ENCODE measurements at places on chromosomes 13 and 19.
A peak's percentile ranks its signal among the peaks of the same experiment; 100 is the strongest.

DNA sequence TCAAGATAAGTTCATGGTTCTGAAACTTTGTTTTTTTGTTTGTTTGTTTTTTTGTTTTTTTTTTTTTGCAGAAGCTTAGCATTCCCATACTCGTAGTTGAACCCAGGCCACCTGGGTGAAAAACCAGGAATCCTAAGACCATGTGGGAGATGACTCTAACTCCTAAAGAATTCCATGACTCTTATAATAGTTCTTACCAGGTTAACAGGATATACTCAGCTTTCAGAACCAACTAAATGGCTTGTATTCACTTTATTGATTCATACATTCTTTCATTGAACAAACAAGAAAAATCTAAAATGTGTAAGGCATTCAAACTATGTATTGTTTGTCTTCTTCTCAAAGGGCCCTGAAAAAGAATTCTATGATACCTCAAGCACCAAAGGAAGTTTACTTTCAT, 40.5 kb upstream of the KLF5 start:
- no peak for DNase-seq

- DNase-seq, result peak; percentile 92
Observed at GRCh38 chr19:38851622-38852230, 1.9 kb upstream of the HNRNPL start.

DNA sequence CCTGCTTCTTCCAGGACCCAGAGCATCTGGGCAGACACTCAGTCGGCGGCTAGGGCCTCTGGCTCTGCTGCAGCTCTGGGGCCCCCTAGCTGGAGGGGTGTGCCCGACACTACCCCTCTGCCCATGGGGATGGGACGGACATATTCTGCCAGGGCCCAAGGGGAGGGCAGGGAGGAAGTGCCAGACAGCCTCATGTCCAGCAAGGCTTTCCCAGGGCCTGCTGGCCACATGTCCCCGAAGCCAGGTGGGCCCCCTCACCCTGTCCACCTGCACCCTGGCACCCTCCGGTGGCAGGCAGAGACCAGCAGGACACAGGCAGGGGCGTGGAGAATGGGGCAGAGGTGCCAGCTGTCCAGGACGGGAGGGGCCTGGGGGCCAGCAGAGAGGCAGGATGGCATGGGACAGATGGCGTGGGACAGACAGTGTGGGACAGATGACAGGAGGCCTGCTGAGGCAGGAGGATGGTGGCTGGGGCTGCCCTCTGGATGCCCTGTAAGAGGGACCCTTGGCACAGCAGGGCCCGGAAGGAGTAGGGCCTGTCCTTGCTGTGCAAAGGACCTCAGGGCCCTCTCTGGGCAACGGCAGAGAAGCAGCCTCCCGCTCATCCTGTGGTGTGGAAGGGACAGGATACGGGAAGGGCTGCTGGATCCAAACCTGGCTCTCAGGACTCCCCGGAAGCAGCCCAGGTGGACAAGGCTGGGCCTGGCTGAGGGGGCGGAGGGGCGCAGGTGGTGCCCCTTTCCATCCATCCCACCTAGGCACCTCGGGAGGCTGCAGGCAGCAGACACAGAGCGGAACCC, 29.1 kb downstream of the CEBPG start:
- no peak for DNase-seq

DNA sequence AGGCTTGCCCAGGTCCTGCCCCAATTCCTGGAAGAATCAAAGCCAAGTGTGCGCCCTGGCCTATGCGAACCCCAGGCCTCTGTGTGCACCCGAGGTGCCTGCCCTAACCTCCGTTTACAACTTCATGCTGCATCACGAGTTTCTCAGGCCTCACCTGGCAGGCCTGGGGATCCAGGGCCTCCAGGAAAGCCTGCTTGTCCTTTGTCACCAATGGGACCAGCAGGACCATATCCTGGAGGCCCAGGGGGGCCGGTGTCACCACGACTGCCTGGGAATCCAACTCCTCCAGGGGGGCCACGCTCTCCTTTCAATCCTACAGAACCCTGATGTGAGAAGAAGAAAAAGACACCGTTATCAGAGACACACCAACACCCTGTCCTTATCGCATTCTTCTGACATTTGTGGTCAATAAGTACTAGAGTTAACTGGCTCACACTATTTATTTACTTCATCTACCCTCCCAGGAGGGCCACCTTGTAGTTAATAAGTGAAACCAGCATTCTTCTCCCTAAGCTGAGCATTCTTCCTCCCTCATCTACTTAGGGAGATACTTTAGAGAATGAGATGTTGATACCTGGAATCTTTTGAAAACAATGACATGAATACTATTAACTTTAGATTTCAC, 120.6 kb downstream of the COL4A1 start:
- no peak for DNase-seq

GRCh38 chr13:107324416-107325204, 756.7 kb upstream of the ARGLU1 start:
- no peak for DNase-seq

DNA sequence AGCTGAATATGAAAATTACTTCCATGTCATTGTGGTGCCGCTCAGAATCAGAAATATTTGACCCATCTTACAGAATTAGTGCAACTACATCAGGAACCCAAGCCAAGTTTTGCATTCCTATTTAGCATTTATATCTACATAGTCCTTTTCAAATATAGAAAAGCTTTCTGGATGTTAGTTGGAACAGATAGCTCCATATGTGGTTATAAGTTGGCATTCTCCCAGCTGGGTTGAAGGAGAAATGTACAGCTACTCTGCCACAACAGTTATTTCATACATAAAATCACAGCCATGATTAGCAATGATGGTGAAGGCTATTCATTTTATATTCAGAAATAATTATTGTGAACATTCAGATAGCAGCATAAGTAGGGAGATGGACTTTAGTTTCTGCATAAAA, 28.2 kb downstream of the HPN start:
- DNase-seq, result no peak

DNA sequence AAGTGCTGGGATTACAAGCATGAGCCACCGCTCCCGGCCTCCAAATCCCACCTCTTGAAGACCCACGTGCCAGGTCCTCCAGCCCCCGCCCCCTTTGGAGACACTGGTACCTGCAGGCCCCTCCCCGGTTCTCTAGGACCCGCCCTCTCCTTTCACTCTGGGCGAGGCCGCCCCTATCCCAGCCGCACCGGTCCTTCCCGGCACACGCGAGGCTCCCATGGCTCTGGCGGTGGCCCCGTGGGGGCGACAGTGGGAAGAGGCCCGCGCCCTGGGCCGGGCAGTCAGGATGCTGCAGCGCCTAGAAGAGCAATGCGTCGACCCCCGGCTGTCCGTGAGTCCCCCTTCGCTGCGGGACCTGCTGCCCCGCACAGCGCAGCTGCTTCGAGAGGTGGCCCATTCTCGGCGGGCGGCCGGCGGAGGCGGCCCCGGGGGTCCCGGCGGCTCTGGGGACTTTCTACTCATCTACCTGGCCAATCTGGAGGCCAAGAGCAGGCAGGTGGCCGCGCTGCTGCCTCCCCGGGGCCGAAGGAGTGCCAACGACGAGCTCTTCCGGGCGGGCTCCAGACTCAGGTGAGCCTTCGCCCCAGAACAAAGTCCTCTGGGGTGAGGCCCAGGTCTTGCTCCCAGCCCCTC, at the start of gene CBLC:
Gene CBLC, plus strand, starts transcription at position 176 of the 633 bp plus-strand sequence. Its CDS starts 42 bp downstream, at position 218.
- DNase-seq, result no peak

- no peak for DNase-seq
Observed at GRCh38 chr13:66171920-66172319, 1058.2 kb downstream of the PCDH9 start.

DNA sequence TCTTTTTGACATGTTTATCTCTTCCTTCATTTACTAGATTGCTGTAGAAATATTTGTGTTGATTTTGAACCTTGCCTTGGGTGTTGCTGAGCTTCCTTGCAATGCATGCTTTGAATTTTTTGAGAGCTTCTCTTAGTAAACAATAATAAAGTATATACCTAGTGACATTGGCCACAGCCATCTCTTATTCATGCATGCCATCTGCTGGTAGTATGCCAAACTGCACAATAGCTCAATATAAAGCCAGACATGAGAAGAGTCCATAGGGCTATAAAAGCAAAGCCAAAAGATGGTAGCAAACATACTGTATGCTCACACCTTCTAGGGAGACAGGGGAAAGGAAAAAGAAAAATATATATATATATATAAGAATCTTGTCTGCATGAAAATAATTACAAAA, 18.9 kb upstream of the ZSCAN5A start:
- DNase-seq, result peak; percentile 80

GRCh38 chr19:57406516-57407123, 4.3 kb upstream of the ZNF17 start:
- peak; percentile 68 for DNase-seq

DNA sequence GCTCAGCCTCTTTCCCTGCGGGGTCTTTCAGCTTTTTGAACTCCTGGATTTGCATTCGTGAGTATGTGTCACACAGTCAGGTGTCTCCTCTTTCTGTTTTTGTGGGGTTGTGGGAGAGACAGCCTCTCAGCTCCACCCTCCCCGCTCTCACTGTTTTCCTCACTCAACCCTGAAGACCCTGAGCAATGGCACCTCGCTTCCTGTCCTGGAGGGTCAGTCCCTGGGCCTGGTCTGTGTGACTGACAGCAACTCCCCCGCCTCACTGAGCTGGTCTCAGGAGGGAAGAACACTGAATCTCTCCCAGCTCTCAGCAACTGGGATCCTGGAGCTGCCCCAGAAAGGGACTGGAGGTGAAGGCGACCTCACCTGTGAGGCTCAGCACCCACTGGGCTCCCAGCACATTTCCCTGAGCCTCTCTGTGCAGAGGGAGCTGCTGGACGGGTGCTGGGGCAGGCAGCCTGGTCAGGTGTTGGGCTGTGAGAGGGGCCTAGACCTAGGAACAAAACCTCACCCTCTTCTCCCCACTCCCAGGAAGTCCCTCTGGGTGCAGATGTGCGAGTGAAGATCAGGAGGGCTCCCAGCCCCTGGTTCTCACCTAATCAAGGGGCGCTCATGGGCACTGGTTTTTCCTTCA, 4.2 kb upstream of the SIGLEC7 start:
- DNase-seq, result no peak

DNA sequence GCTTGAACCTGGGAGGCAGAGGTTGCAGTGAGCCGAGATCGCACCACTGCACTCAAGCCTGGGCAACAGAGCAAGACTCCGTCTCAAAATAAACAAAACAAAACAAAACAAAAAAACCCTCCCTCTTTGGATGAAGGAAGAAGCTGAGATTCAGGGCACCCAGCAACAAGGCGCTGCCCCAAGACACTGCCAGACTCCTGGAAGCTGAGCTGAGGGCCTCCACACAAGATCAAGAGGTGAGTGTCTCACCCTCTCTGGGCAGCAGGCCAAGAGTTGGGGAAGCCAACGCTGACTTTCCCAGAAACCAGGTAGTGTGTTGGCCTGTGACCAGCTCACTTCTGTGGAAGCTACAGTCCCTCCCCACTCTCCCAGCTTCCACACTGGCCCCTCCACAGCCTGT, 3.7 kb upstream of the TYROBP start:
- DNase-seq, result no peak

DNA sequence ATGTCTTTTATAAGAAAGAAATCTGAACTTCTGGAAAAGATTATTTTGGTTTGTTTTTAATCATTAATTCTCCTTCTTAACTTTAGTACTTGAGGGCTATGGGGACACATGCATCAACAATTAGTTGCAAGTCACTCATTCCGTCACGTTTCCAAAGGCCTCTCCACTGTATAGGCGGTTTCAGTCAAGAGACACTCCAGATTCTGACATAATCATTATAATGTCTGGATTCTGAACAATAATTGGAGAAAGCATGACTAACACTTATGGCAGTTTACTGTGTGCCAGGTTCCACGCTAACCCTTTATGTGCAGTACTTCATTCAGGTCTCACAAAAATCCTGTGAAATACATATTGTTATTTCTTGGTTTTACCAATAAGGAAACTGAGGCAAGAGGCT, 71.9 kb downstream of the TNFRSF19 start:
- no peak for DNase-seq

DNA sequence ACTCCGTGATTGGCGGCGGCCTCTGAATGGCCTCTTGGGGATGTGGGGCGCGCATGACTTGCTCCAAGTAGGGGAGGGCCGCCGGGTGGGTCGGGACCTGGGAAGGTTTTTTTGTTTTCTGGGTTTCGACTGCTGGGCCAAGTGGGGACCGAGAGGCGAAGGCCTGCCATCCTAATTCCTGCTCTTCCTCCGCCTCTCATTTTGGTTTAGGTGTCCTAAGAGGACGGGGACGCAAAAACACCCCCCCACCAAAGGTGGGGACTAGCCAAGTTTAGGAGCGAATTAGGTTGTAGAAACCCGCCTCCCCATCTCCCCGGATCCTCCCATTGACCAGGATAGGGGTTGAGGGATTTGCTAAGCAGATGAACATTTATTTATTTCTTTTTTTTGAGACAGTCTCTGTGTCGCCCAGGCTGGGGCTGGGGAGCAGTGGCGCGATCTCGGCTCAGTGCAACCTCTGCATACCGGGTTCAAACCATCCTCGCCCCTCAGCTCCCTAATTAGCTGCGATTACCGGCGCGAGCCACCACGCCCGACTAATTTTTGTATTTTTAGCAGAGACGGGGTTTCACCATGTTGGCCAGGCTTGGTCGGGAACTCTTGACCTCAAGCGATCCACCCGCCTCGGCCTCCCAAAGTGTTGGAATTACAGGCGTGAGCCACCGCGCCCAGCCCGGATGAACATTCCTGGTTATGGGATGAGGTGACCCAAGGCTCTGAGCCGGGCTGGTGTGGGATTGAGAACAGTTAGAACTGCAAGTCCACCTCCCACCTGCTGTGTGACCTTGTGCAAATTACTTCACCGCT, 838 bp downstream of the PPP2R1A start:
- DNase-seq, result peak; percentile 45

- no peak for DNase-seq
Observed at GRCh38 chr19:12834566-12834943, at the start of gene RTBDN. Gene RTBDN (minus strand): TSS chr19:12834579. CDS start chr19:12829979, 4,600 bp downstream.

DNA sequence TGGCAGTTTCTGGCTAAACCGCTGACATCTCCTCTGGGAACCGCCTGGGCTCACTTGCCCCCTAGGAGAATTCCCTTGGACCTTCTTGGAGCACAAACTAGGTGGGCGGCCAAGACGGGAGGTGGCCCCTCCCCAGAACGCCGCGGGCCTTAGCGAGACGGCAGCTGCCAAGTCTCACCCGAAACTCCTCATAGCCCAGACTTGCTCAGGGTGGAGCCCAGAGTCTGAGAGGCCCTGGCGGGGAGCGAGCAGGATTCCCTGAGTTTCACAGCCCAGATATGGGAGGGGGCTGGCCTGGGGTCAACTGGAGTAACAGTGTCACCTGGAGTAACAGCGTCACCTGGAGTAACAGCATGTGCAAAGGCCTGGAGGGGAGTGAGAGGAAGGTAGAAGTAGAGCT, 10.1 kb downstream of the TINCR start:
- DNase-seq, result no peak

DNA sequence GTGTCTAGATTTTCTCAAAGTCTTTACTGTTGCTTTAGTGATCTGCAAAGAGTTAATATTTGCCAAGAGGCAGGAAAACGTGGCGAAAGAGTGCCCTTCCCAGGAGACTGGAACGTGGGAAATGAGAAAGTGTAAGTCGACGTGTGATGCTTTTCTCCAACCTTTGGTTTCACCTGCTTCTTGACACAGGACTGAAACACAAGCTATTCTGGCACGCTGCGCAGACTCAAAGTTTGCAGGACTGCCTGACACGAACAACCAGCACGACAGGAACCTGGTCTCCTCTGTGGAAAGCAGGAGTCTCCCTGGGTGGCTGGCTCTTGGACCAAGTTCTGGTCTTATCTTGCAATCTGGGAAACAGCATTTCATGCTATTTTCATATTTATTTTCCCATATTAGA, 28.6 kb downstream of the RFXAP start:
- no peak for DNase-seq

- DNase-seq, result no peak
Observed at GRCh38 chr13:63455938-63456337, 2040.3 kb upstream of the PCDH20 start.

- no peak for DNase-seq
Observed at GRCh38 chr13:30037306-30037705, 186.9 kb upstream of the UBL3 start.

All from fibroblast of pulmonary artery (primary cell).